ENCODE measurements at places on chromosomes 16 and 17.
A peak's percentile ranks its signal among the peaks of the same experiment; 100 is the strongest.

GRCh38 chr17:10737168-10737622 lies 7.4 kb upstream of the TMEM220 start:
- no peak for DNase-seq

DNA sequence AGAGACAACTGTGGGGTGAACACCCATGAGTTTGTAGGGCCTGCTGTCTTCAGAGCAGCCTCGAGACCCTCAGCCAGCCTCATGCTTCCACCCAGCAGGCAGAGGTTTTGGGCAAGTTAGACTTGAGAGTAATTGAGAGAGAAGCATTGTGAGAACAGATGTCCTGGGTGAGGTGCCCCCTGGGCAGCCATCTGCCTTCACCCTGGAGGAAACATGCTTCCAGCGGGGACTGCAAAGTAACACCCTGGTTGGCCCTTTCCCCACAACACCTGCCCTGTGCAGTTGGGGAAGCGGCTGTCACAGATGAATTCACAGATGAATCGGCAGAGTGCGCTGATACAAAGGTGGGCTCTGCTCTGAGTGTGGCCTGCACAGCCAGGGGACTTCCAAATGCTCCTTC lies 23.4 kb downstream of the ATPAF2 start:
- DNase-seq: no peak

DNA sequence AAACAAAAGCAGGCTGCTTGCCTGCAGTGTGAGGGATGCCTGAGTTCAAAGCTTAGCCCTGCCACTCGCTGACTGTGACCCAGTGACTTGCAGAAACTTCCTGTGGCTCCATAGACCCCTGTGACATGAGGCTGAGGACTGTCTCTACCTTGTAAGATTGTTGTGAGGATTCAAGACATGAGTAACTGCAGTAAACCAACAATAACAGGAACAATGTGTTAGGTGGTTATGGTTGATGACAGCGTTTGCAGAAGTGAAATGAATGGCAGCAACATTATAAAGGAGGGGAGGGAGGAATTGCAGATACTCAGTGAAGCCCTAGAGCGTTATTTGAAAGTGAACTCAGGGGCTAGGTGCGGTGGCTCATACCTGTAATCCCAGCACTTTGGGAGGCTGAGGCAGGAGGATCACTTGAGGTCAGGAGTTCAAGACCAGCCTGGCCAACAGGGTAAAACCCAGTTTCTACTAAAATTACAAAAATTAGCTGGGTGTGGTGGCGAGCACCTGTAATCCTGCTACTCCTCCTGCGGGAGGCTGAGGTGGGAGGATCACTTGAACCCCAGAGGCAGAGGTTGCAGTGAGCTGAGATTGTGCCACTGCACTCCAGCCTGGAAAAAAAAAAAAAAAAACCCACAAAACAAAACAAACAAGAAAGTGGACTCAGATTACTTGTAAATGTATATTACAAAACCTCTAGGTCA lies 33.5 kb upstream of the EMP2 start:
- no peak for DNase-seq

- DNase-seq: peak; percentile 36
These were observed 18.6 kb downstream of the NOD2 start for GRCh38 chr16:50711862-50712559.

DNA sequence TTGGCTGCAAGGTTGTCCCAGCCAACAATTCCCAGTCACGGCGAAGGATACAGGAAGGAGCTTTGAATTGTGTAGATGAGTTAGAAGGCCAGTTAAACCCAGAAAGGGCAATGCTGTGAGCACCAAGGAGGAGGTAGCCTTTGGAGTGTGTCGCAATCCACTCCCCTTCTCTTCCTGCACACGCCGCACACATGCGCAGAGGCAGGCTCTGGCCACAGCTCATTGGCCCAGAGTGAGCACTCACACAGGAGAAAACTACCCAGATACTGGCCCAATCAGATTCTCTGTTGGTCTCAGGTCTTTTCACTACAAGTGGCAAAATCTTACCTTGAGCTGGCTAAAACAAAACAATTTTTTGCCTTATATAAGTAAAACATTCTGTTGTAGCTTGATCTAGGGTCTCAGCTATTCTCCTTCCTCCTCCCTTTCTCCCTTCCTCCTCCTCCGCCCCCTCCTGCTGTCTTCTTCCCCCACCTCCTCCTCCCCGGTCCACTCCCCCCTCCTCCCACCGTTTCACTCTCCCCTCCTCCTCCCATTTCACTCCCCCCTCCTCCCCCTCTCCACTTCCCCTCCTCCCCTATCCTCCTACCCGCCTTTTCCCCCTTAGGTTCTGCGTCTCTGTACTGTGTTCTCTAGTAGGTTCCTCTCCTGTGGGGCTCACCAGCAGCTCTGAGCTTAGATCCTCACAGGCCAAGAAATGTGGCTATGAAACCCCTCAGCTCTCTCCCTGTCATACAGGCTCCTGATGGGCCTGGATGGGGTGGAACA lies 344.9 kb downstream of the CPPED1 start:
- peak; percentile 13 for DNase-seq

DNA sequence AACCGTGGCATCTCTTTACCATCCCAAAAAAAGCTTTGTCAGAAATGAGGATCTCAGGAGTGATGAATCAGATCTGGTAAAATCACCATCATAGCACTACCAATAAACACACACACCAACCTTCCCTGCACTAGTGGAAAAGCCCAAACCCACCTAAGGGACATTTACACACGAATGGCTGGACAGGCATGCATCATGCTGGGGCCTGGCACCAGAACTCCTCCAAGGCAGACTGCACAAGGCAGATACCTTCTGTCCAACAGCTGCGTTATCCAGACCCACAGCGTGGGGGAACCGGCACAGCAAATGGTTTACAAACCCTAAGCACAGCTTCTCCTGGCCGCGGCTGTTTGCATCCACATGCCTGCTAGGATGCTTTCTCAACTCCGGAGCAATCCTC lies 2.8 kb downstream of the ASIC2 start:
- DNase-seq: no peak

DNA sequence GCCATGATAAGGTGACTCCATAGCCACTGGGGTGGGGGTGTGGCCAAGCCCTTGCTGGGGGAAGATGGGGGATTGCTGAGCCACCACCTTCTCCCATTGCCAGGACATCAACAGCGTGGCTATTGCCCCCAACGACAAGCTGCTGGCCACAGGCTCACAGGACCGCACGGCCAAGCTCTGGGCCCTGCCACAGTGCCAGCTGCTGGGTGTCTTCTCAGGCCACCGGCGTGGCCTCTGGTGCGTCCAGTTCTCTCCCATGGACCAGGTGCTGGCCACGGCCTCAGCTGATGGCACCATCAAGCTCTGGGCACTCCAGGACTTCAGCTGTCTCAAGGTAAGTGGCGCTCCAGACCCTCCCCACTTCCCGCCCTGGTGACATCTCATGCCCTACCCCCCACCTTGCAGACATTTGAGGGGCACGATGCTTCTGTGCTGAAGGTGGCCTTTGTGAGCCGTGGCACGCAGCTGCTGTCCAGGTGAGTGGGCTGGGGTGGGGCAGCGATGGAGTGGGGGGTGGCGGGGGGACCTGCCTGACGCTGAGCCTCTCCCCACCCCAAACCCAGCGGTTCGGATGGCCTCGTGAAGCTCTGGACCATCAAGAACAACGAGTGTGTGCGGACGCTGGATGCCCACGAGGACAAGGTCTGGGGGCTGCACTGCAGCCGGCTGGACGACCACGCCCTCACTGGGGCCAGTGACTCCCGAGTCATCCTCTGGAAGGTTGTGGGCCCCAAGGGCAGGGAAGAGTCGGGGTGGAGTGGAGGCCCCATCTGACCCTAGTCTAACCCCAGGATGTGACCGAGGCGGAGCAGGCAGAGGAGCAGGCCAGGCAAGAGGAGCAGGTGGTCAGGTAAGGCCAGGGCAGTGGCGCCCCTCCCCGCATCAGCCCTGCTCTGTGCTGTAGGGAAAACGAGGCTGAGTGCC lies 4.1 kb downstream of the NOXO1 start:
- DNase-seq: no peak

DNA sequence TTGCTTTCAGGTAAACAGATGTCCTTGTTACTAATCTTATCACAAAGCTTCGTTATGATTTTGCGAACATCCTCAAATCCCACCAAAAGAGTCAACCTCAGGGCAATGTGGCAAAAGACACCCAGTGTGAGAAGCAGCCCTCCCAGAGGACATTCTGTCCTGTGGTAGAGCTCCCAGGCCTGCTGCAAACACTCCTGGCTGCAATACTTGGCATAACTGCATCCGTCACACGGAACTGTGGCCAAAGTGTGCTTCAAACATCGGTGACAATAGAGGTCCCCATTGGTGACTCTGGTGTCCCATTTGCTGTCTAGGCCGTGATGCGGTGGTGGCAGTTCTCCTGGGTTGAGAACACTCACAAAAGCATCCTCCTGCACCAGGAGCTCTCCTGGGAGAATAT lies 29.5 kb downstream of the SMYD4 start:
- DNase-seq: no peak

DNA sequence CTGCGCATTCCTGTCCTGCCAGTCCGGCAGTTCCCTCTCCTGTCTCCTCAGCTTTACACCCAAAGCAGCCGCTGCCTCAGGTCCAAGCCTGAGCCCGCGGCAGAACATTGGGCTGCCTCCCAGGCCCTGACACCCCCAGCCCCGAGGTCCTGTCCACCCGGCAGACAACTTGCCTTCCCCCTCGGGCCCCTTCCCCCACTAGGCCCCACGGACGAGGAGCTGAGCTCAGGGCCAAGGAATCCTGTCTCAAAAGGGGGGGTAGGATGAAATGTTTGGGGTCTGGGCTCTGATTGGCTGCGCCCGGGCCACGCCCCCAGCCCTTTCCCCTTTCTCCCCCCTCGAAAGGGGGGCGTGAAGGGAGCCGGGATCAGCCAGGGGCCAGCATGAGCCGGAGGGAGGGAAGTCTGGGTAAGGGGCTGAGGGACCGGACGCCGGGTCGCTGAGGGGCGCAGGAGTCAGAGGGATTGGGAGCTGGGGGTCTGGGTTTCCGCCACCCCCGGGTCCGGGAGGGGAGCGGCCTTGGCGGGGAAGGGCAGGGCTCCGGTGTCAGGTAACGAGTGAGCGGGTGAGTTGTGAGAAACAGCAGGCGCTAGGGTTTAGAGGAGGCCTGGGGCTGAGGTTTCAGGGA lies at the start of gene CTF1:
Gene CTF1 (plus strand): TSS at position 354 of the 628 bp plus-strand sequence. CDS start 30 bp downstream, at position 384.
- DNase-seq: peak; percentile 56

GRCh38 chr17:49748223-49748622 lies 15.7 kb downstream of the FAM117A start:
- DNase-seq: no peak

GRCh38 chr16:53372992-53373871 lies 61.0 kb upstream of the RBL2 start:
- DNase-seq: no peak

DNA sequence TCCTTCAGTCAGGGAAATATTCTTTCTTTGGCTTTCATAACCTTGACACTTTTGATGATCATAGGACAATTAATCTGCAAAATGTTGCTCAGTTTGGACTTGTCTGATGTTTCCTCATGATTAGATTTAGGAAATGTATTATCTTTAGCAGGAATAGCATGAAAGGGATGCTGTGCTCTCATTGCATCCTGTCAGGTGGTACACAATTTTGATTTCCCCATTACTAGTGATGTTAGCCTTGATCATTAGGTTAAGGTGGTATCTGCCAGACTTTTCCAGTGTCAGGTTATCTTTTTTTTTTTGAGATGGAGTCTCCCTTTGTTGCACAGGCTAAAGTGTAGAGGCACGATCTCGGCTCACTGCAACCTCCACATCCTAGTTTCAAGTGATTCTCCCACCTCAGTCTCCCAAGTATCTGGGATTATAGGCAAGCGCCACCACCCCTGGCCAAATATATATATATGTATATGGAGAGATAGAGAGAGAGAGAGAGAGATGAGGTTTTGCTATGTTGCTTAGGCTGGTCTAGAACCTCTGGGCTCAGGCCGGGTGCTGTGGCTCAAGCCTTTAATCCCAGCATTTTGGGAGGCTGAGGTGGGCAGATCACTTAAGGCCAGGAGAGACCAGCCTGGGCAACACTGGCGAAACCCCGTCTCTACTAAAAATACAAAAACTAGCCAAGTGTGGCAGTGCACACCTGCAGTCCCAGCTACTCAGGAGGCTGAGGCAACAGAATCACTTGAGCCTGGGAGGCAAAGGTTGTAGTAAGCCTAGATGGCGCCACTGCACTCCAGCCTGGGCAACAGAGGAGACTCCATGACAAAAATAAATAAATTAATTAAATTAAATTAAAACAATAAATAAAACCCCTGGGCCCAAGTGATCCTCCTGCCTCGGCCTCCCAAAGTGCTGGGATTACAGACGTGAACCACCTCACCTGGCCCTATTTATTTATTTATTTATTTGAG lies 15.8 kb upstream of the CAVIN1 start:
- no peak for DNase-seq

DNA sequence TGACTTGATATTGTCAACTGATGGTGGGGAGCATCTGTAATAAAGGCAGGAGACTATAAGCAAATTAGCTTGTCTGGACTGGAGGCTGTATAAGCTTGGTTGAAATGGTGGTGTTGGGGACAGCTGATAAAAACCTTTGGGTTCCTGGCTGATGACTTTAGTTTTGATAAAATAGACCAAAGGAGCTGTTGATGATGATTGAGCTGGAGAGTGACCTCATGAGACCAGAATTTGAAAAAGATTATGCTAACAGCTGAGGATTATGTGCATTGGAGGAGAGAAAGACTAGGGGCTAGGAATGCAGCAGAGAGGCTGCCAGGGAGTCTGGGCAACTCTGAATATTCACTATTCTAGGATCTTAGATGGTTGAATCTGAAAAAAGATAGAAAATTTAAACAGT lies 8.7 kb upstream of the CDC27 start:
- no peak for DNase-seq

DNA sequence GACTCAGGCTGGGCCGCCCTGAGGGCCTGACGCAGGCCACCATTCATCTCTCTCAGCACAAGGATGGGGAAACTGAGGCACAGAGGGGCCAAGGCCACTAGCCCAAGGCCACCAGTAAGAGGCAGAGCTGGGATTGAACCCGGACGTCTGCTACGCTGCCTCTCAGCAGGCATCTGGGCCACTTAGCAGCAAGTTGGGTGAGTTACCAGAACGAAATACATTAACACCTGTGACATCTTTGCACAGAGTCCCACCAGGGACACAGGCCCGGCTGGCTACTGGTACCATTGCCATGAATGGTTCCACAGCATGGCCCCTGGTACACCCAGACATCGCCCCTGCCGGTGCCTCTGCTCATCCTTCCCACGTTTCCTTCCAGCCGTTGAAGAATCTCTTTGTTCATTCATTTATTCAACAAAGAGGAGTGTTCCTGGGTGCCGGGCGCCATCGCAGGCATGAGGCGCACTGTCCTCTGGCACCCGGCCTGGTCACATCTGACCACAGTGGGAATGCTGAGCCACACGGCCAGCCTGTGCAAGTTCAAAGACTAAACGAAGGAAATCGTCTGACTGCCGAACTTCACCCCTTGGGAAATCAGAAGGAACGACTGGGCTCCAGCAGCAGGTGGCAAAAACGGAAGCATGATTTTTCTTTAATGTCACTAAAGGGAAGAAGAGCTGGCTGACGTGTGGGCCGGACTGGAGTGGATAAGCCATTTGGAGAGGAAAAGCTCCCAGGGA lies 7.4 kb upstream of the ZNF469 start:
- DNase-seq: peak; percentile 55

All from substantia nigra (tissue), 51 donors.